ENCODE measurements at places on chromosomes 1 and 21. TPM values are rescaled to one million over a fixed set of nuclear protein-coding genes. Genes with fewer than 3 reads are reported as not detected.

The HES4 gene
- total RNA-seq: 2.6 TPM

The ATP1A4 gene
- not detected for total RNA-seq

The S100A10 gene
- total RNA-seq: 131 TPM

The SYCP1 gene
- total RNA-seq: not detected

The OR6P1 gene
- total RNA-seq: not detected

The LCE1F gene
- total RNA-seq: not detected

The SPRR1A gene
- total RNA-seq: not detected

The GLRX2 gene
- total RNA-seq: 9.5 TPM

The OMA1 gene
- 27.2 TPM for total RNA-seq

The PFKFB2 gene
- 5.5 TPM for total RNA-seq

The NEXN gene
- 13.0 TPM for total RNA-seq

The CLCA4 gene
- total RNA-seq: not detected

The PROK1 gene
- not detected for total RNA-seq

The AADACL3 gene
- not detected for total RNA-seq

The SPATA1 gene
- 0.46 TPM for total RNA-seq

The CSF3R gene
- total RNA-seq: not detected

The SLFNL1 gene
- 0.46 TPM for total RNA-seq

The AVPR1B gene
- total RNA-seq: not detected

The CCDC27 gene
- total RNA-seq: not detected

The AMY2B gene
- 2.7 TPM for total RNA-seq

The HENMT1 gene
- total RNA-seq: 1.9 TPM

The KCNA10 gene
- 0.07 TPM for total RNA-seq

The ALG14 gene
- total RNA-seq: 3.5 TPM

The KCNT2 gene
- 6.6 TPM for total RNA-seq

The PLA2G2F gene
- total RNA-seq: not detected

The TSPEAR gene
- total RNA-seq: not detected

The TRIM46 gene
- total RNA-seq: 5.2 TPM

The RAB7B gene
- 6.5 TPM for total RNA-seq

The UQCRHL gene
- total RNA-seq: 1.5 TPM

Data from smooth muscle cell of the pulmonary artery (primary cell).